Bronchial epithelial cell (primary cell): ENCODE measurements at places on chromosomes 16 and 17. TPM values are rescaled to one million over a fixed set of nuclear protein-coding genes. Genes with fewer than 3 reads are reported as not detected.

DNA sequence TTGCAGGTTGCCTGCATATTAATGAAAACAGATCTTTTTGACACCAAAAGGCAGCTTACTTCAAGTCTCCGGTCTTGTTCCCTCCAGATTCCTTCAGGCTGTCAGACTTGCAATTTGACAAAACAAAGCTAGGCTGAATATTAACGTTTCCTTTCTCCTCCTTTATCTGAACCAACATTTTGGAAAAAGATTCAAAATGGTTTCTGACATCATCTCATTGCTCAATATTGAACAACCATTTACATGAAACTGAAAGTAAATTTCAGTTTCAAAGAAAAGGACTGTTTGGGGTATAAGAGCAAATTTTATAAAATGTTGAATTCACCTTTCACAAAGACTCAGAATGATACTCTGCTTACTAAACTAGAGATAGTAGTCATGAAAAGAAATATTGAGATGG lies 521.8 kb downstream of the KCNJ2 start:
- no peak for DNase-seq

DNA sequence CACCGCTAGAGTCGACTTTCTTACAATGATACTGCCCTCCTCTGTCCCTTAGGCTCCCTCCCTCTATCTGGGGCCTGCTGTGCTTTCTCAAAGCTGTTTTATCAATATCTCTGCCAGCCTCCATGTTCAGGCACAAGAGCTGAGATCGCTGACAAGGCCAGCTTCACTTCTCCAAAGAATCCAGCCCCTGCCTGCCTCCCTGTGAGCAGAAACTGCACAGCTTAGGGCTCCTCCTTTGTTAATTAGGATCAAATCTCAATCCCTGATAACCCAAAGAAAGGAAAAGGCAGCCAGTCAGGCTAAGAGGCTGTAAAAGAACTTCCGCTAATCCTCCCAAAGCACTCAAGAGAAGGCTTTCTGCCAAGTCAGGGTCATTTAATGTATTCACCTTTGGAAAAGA lies 616.0 kb upstream of the CDH11 start:
- no peak for DNase-seq

DNA sequence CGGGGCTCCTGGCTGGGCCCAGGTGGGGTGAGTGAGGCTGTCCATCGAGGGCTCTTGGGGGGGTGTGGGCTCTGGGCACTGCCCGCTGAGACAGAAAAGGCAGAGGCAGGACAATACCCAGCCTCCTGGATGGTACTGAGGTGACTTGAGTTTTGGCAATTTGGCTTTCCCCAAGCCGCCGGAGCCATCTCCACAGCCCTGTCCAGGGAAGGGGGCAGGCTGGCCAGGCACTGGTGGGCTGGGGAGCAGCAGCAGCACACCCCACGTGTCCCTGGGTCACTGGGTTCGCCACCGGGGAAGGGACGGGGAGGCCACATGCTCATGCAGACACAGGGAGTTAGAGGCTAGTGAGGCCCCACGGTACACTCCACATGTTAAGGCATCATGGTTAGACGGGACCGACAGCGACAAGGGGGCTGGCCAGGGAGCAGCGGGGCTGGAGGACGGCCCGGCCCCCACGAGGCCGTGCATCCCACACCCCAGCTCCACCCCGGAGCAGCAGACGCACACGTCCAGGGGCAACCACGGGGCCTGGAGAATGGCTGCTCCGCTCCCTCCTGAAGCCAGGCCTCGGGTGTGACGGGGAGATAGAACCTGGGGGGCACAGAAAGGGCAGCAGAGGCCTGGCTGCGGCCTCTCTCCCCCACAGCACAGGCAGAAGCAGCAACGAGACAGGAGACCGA lies 3.0 kb downstream of the ARHGDIA start:
- DNase-seq: no peak

Gene RHBDL3
- total RNA-seq: not detected in 2 replicates

Gene TMEM101
- total RNA-seq: 64.3 and 85.6 TPM in 2 replicates

Gene PITPNC1
- 23.6 and 28.7 TPM in 2 replicates for total RNA-seq

Gene RBFOX1
- total RNA-seq: not detected in 2 replicates

Gene CDRT15
- total RNA-seq: not detected in 2 replicates
